ENCODE measurements at places on chromosomes 2 and 18.
A peak's percentile ranks its signal among the peaks of the same experiment; 100 is the strongest.

DNA sequence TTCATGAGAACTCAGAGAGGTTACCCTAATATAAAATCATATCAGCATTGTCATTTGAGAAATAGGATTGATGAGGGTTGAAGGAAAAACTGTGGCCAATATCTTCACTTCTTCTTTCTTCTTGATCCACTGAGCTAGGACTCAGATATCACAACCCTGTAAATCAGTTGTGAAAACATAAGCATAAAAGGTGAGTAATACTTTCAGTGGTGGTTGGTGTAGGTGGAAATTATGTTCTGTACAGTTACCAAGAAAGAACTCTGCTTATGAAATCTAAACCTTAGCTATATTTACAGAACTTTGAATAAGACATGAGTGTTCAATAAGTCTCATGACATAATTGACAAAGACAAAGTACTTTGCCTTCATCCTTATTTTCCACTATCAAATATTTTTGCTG lies 56.3 kb downstream of the PAX3 start:
- no peak for DNase-seq

GRCh38 chr18:60499675-60500074 lies 127.1 kb upstream of the MC4R start:
- no peak for DNase-seq

- DNase-seq = no peak
These were observed 117.6 kb downstream of the TFCP2L1 start for GRCh38 chr2:121167411-121167810.

GRCh38 chr2:187220071-187220470 lies 228.0 kb downstream of the CALCRL start:
- no peak for DNase-seq

DNA sequence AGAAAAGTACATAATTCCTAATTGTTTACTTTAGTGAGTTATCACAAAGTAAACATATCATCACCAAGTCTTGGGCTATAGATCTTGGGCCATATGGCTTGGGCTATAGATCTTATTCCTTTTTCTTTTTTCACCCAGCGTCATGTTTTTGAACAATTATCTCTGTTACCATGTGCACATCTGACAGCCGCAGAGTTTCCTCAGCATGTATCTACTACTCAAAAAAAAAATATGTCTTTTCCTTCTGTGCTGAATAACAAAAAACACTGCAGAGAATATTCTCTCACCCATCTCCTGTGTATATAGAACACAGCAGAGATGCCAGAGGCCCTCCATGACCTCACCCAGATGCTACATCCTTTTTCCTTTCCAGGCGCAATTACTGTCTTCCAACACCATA lies 76.2 kb upstream of the MYO3B start:
- DNase-seq = no peak

- DNase-seq = no peak
These were observed 72.4 kb downstream of the REV1 start for GRCh38 chr2:99417396-99417795.

GRCh38 chr2:58762176-58762781 lies 521.2 kb upstream of the FANCL start:
- DNase-seq = peak; percentile 83

- DNase-seq = no peak
These were observed 342.5 kb upstream of the CRIM1 start for GRCh38 chr2:36013064-36013463.

DNA sequence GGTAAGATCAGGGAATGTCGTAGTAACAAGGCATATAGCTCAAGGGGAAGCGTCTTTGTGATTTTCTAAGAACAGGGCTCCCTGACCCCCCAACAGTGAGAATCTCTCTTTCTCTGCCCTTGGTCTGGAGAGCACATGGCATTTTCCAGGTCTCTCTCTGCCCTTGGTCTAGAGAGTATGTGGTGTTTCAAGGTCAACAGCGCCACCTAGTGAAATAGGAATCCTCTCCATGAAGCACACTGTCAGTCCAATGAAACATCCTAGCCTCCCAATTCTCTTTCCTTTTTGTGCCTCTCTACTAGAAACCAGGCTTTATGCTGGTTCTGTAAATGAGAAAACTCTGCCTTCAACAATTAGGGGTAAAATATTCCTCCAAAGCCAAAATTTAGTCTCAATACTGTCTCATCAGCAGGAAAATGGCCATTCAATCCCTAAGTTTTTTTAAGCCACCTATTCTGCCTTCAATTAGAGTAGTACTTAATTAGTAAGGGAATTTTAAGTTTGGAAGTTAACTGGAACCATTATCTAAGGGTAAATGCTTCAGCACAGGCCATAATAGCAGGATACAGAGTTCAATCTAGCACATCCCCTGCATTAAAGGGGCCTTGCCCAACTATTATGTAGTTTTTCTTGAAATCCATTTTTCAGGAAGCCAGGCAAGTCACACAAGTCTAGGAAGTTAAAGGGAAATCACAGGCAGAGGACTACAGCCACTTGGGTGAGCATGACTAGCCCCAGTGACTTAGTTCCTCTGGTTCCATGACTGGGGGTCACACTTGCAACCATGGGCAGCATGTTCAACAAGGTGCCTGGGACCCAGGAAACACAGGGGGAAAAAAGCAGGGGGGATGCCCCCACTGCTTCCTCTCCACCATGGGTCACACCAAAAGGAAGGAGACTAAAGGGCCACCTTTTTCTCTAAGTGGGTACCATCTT lies 12.4 kb downstream of the DYM start:
- no peak for DNase-seq

- no peak for DNase-seq
These were observed 44.6 kb upstream of the DOCK10 start for GRCh38 chr2:225086915-225087314.

DNA sequence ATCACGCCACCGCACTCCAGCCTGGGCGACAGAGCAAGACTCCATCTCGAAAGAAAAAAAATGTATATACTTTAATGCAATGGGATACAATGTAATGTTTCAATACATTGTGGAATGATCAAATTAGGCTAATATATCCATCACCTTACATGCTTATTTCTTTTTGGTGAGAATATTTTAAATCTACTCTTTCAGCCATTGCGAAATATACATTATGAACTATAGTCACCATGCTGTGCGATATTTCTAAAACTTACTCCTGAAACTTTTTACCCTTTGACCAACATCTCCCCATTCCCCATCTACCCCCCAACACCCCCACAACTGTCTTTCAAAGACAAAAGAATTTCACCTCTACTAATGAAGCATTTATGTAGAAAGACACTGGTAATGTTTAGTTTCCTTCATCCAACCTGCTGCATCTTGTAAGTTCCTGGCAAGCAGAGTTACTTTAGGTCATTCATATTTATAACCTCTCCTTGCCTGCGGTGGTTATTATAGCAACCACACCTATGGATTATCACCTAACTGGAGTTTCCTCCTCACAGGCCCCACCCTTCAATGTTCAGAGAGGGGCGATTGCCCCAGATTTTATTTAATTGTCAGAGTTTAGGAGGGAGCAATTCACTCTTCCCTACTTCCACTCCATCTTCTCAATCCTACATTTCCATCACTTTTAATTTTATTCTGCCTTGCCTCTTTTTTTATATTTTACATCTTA lies 1.2 kb upstream of the ME2 start:
- DNase-seq = no peak

DNA sequence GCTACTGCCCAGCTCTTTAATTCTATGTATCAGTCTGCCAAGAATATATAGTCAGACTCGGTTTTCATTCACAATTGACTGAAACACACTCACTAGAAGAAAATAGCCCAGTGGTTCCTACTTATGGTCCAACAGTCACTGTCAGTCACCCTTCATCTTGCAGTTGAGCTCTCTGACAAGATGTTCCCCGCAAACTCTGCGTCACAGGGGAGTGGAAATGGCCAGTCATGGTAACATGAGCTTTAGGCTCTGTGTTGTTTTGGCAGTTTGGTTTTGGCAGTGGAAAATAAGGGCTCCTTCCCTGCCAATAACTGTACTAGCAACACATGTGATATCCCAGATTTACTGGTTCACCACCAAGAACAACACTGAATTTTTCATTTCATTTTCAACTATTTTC lies 122.5 kb downstream of the PRPF40A start:
- no peak for DNase-seq

GRCh38 chr18:50240080-50240563 lies 26.2 kb downstream of the CFAP53 start:
- DNase-seq = no peak

DNA sequence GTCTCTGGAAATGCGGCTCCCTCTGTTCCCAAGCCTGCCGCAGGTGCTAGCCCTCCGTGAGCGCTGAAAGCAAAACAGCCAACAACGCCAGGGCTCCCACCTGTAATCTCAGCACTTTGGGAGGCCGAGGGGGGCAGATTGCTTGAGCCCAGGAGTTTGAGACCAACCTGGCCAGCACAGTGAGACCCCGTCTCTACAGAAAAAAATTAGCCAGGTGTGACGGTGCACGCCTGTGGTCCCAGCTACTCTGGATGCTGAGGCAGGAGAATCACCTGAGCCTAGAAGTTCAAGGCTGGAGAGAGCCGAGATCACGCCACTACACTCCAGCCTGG lies 41.3 kb upstream of the PTMA start:
- no peak for DNase-seq

DNA sequence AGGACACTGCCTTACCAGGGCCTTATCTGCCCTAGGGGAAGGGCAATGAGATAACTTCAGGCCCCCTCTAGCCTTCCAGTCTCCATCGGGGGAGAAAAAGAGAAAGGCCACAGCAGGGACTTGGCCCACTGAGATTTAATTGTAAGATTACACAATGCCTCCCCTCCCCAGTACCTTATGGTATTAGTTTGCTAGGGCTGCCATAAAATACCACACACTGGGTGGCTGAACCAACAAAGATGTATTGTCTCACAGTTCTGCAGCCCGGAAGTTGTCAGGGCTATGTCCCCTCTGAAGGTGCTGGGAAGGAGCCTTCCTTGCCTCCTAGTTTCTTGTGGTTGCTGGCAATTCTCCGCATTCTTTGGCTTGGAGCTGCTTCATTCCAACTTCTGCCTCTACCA lies 34.8 kb upstream of the SPATA3 start:
- DNase-seq = no peak

DNA sequence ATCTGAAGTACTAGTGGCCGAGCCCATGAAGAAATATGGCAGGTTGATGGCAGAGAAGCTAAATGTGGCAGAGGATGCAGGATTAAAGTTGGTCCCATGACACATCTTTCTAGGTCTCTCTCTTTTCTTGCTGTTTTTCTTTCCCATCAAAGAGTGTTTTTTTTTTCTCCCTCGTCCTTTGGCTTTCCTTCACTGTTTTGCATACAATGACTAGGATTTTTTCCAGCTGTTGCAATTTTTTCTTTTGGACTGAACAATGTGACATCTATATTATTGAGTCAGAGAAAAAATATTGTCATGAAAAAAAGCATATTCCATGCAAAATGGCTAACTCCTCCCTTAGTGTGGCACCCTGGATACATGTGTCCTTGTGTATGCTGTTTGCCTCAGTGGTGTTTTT lies 939.5 kb upstream of the FANCL start:
- DNase-seq = no peak

DNA sequence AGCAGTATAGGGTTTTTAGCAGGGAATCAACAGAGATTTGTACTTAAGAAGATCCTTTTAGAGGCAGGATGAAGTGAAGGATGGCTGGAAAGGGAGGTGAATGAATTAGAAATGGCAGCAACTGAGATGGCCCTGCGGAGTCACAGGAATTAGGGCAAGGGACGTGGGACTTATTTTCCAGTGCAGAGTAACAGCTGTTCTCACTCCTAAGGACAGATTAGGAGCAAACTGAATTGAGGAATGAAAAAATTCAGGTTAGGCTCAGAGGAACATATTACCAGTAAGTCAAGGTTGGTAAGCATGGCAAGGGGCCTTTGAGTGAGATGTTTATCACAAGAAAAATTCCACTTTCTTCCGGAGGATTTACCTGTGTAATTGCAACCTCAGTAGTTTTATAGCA lies 34.4 kb downstream of the COL4A3 start:
- no peak for DNase-seq

- no peak for DNase-seq
These were observed 91.4 kb downstream of the OSBPL1A start for GRCh38 chr18:24306201-24306600.

GRCh38 chr2:26976237-26976636 lies 5.8 kb downstream of the MAPRE3 start:
- DNase-seq = no peak
